ENCODE measurements at places on chromosomes 5 and 9. TPM values are rescaled to one million over a fixed set of nuclear protein-coding genes. Genes with fewer than 3 reads are reported as not detected.

The GCNT4 gene
- 0.54 TPM for total RNA-seq

The FGF18 gene
- total RNA-seq = 0.13 TPM

The CCL21 gene
- not detected for total RNA-seq

The CDKN2B gene
- total RNA-seq = 1.8 TPM

The FGF1 gene
- total RNA-seq = 0.13 TPM

The TLR4 gene
- total RNA-seq = 7.9 TPM

GRCh38 chr5:103450333-103451061 is 112.1 kb downstream of the NUDT12 start:
- DNase-seq = no peak

DNA sequence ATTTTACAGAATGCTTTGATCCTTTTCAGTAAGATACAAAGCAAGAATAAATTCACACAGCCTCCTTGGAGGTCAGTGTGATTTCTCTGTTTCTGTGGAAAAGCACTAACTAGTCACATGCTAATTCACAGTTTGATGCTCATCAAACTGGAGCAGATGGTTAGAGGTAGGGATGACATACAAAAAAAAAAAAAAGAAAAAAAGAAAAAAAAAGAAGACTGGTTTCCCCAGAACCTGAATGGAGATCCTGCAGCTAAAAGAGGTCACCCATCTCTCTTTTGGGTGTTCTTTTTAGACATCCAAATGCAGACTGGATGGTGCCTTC is 123.7 kb upstream of the ANKRD55 start:
- no peak for DNase-seq

DNA sequence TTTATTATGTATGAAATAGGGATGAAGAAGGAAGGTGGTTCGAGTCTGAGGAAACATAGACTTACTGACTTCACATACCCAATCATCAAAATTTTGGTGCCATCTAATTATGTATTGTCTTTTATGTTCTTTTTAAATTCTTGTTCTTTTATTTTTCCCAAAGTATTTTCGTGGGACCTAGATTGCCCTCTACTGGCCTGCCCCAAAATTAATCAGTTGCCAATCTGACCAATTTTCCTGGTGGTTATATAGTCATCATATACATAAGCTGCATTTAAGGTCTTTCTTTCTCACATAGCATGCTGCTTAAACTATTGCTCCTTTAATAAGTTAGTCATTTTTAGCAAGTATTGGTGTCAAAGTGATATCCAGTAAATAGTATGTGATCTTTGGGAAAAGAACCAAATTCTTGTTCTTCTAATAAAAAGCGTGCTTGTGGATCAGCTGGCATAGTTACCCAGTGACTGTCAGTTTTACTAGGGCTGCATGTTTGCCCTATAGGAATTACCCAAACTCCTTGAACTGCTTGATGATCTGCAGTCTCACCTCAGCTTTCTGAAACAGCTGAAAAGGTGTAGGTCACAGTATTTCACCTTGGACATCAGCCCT is 223.5 kb downstream of the SH3GL2 start:
- DNase-seq = peak; percentile 12

GRCh38 chr9:89994988-89995613 is 390.3 kb downstream of the GADD45G start:
- DNase-seq = no peak

GRCh38 chr9:37919956-37920335 is 16.0 kb upstream of the SLC25A51 start:
- no peak for DNase-seq

DNA sequence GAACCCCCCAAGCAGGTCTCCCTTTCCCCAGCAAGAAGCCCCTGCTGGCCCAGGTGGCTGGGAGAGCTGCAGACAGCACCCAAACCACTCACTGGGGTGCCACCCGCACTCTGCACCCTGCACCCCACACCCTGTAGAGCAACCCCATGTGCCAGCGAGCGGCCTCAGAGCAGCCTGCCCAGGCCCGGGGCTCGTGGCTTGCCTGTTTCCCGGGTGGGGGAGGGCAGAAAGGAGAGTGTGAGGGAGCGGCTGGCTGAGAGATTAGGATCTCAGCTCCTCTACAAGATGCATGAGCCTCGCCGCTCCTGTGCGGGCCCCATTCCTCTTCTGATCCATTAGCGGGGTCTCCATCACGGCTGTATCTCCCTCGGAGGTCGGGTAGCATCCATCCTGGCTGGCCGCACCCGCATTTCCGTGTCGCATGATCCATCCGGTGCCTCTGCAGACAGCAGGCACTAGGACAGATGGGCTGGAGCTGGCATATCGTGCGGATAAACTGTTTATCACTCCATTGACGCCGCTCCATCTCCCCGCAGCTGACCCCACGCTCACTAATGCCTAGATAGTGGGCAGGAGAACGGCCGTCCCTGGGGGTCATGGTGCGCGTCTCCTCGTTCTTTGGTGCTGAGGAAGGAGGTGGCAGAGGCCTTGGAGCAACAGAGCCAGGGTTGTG is 54.4 kb downstream of the MRPL36 start:
- DNase-seq = no peak

- no peak for DNase-seq
Measured at GRCh38 chr5:135173662-135174290, 139.7 kb upstream of the PITX1 start.

GRCh38 chr9:15641291-15641690 is 88.4 kb downstream of the CCDC171 start:
- DNase-seq = no peak

GRCh38 chr9:126973651-126974529 is 59.3 kb downstream of the RALGPS1 start:
- no peak for DNase-seq

- no peak for DNase-seq
Measured at GRCh38 chr5:131230406-131230805, 33.4 kb upstream of the CDC42SE2 start.
